ENCODE measurements at places on chromosomes 16 and 17.

- no peak for DNase-seq
These were observed 56.3 kb downstream of the CREBBP start for GRCh38 chr16:3824121-3824795.

DNA sequence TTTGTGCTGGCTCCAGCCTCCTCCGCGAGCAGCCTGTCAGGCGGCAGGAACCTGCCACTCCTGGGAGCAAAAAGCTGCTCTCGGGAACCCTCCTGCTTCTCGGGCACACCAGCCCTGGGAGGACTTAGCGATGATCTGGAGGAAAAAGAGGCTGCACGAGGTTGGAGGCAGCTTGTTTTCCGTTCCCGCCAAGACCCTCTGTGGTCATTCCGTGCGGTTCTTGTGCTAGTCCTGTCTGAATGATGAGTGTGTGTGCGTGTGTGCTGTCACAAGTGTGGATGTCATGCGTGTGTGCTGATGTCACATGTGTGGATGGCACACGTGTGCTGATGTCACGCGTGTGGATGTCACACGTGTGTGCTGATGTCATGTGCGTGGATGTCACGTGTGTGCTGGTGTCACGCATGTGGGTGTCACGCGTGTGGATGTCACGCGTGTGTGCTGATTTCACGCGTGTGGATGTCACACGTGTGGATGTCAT, 150.0 kb downstream of the NPIPB11 start:
- no peak for DNase-seq

DNA sequence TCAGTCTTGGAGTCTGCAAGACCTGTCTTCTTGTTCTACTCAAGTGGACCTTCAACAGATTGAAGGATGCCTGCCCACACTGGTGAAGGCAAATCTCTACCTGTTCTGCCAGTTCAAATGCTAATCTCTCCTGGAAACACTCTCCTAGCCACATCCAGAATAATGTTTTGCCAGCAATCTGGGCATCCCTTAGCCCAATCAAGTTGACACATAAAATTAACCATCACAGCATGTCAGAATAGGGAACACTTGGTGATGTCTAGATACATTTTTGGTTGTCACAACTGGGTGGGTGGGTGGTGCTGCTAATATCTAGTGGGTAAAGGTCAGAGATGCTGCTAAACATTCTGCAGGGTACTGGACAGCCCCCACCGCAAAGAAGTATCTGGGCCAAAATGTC, 744.9 kb upstream of the SOX9 start:
- no peak for DNase-seq

DNA sequence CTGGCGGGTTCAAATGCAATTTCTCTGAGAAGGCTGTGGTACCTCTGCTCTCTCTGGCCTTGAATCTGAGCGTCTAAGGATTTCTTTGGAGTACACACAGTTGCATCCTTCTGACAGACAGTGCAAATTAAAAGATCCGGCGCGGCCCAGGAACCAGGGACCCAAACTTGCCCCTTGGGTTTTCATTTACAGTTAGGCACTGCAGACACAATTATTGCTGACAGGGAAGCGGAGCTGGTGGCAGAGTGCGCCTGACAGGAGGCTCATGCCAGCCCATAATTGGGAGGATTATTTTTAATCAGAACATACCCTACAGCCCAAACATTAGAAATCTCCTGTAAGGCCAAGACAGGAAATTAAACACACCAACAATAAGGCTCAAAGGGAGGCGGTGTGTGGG, 1023.4 kb upstream of the RBFOX1 start:
- DNase-seq: no peak

GRCh38 chr17:62631936-62632924, 4.8 kb downstream of the MRC2 start:
- no peak for DNase-seq

GRCh38 chr17:11240841-11241610, at the start of gene SHISA6:
TSS of gene SHISA6 (plus strand) at chr17:11241213.
- no peak for DNase-seq

DNA sequence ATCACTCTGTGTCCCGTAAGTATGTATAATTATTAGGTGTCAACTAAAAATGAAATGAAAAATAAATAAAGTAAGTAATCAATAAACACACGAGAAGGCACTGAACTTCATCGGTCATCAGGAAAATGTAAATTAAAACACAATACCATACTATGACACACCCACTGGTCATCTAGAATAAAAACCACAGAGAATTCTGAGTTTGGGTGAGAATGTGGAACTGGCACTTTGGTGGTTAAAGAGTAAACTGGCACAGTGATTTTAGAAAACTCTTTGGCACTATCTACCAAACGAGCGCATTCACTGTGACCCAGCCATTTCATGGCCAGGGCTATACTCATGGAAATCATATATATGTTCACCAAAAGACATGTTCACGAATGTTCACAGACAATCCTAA, 98.2 kb downstream of the HS3ST3A1 start:
- no peak for DNase-seq
